ENCODE measurements at places on chromosomes 11 and 22.

DNA sequence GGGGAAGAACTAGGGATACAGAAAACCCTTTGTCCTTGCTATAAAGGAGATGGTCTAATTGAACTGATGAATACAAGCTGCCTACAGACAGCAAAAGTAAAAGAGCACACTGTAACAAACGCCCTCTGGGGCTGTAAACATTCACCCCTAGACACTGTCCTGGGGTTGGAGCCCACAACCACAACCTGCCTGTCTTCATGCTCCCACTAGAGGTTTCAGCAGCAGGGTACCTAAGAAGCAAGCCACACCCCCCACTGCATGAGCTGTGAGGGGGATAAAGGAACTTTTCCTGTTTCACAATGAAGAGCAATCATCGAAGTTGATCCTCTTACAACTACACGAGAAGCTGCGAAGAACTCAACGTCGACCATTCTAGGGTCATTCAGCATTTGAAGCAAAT, 90.5 kb upstream of the LUZP2 start:
- DNase-seq = no peak

- no peak for DNase-seq
Observed at GRCh38 chr11:129598378-129598777, 217.3 kb upstream of the TMEM45B start.

GRCh38 chr22:27273436-27273835, 528.1 kb downstream of the MN1 start:
- no peak for DNase-seq

GRCh38 chr11:34004236-34004635, 47.3 kb upstream of the CAPRIN1 start:
- no peak for DNase-seq

DNA sequence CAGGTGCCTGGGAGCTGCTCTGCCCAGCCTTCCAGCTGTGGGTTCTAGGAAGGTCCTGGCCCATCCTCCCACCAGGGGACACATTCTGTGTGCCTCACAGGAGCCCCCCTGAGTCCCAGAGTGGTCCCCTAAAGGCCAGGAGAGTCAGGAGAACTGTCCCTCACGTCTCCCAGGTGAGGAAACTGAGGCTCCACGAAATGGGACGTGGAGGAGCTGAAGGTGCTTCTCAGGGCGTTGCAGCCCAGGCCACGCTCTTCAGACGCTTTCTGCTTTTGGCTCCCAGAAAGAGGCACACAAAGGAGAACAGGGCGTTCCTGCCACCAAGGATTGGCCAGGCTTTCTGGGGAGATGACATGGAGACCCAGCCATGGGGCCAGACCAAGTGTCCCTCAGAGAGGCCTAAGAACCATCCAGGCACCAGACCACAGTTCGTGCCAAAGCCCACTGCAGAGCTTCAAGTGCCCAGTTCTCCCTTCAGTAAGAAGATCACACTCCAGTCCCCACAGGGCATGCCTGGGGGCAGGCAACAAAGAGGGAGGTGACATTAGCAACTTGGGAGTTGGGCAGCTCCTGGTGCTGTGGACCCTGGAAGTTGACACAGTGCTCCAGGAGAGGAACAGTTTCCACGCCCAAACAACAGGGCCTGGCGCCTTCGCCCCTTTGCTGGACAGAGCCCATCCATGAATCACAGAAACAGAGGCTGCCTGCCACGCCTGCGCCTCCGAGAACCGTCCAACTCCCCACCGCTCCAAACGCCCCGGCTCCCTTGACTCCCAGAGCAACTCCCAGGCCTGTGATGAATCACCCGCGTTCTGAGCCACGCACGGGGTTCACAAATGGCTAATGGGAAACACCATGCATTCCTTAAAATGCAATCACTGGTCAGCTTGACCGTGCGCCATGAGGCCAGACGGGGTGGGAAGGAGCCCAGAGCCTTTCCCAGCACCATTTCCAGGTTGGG, 589.2 kb downstream of the BRD1 start:
- no peak for DNase-seq

DNA sequence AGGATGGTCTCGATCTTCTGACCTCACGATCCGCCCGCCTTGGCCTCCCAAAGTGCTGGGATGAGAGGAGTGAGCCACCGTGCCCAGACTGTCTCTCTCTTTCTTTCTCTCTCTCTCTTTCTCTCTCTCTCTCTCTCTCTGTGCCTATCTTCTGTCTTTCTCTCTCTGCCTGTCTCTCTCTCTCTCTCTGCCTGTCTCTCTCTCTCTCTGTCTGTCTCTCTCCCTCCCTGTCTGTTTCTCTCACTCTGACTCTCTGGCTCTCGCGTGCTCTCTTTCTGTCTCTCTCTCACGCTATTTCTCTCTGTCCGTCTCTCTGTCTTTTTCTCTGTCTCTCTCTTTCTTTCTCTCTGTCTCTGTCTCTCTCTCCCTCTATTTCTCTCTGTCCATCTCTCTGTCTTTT, 3911.2 kb upstream of the OR11H1 start:
- no peak for DNase-seq

GRCh38 chr22:25077964-25078363, 121.7 kb upstream of the CRYBB3 start:
- DNase-seq = no peak

- no peak for DNase-seq
Observed at GRCh38 chr22:48711031-48711431, 1116.6 kb downstream of the BRD1 start.

- DNase-seq = no peak
Observed at GRCh38 chr11:68942751-68943271, 38.0 kb downstream of the MRGPRD start.

GRCh38 chr11:77212314-77213007, 84.4 kb downstream of the MYO7A start:
- no peak for DNase-seq

DNA sequence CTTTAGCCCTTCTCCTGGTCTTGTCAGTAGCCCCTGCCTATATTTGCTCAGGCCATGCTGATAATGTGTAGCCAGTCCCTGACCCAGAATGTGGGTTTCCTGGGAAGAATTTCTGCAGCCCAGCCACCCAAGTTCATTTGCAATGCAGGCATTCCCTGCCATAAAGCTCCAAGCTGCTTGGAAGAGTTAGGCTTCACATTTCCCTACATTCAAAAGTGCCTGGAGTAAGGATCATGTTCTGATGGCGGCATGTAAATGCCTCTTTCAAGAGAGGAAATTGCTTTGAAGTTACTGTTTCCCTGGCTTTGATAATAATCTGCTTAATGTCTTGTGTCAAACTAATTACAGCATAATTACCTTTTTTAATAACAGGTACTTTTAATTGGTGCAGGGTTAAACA, 266.1 kb downstream of the MIAT start:
- no peak for DNase-seq

Data from NCI-H226 (cell line).